Occipital lobe (tissue), 3 donors: ENCODE measurements at places on chromosomes 5 and 9. TPM values are rescaled to one million over a fixed set of nuclear protein-coding genes. Genes with fewer than 3 reads are reported as not detected.

PAEP gene
- total RNA-seq, result not detected

DNA sequence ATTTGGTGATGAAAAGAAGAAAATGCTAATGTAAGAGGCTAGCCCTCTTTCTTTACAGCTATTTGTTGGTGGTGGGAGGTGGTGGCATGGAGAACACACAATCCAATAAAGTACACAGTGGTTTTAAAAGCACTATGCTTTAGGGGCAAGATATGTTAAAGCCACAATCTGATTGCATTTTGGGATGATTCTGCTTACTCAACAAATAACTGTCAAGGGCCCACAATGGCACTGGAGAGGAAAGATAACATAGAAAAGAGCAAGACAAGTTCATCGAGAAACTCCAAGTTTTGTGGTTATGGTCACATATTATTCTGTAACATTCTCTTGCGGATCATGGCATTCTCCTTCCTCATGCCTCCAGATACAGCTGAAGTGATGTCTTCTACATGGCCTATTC is 38.8 kb downstream of the OTP start:
- no peak for DNase-seq

DNA sequence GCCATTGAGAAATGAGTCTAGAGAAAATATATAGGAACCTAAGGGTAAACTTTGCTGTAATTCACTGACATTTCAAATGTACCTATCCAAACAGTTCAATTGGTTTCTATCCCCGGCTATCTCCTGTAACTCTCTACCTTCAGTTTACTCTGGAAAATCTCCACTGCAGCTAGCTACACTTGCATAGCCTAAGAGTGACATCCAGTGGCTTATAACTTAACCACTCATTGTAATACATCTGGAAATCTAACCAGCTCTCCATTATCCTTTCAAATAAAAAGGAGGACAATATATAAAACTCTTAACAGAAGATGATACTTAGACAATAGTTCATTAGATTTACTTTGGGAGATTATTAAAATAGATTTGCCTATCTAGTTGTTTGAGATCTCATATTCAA is 35.3 kb upstream of the SPDL1 start:
- no peak for DNase-seq

GRCh38 chr9:131361202-131361833 is 32.6 kb upstream of the PRRC2B start:
- DNase-seq, result no peak

GRCh38 chr5:167720676-167721260 is 570.7 kb upstream of the WWC1 start:
- no peak for DNase-seq

DNA sequence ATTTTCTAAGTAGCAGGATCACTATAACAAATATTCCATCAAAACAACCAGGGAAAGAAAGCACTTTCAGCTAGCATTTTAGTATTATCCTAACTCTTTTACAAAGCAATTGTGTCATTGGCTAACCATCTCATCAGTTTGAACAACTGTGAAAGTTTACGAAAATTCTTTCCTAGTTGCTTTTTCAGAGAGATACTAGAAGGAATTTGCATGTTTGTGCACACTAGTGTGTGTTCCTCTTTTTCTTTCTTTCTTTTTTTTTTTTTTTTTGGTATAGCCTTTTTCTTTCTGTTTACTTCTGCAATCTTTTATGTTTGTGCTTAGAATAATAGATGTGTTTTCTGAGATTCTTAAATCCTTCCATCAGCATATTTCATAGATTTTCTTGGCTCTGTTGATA is 124.7 kb upstream of the SEMA6A start:
- no peak for DNase-seq
